Stimulated activated CD4-positive, alpha-beta T cell treated with anti-CD3 and anti-CD28 coated beads, Interleukin-1b, Interleukin-23, amount 100 ng/mL, for 1 hour (primary cell): ENCODE measurements at places on chromosomes 3 and 15.

- DNase-seq = no peak
Observed at GRCh38 chr15:89359471-89360293, 25.1 kb upstream of the POLG start.

- DNase-seq = no peak
Observed at GRCh38 chr3:100708644-100708988, 678 bp upstream of the TFG start.

DNA sequence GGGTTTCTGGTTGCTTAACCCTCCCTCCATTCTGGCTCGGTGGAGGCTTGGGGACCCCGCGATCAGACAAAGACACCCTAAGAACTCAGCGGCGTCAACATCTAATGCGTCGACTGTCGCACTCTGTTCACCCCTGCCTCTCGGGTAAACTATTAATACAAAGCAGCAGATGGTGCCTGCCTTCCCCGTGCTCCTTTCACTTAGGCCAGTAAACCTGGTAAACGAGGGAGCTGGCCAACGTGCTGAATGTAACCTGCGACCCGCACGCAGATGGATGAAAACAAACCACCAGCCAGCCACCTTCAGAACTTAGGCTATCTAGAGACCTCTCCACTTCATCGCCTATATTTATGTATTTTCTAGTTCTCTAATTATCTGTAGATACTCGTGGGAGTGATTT lies 848 bp upstream of the CADPS start:
- DNase-seq = no peak

DNA sequence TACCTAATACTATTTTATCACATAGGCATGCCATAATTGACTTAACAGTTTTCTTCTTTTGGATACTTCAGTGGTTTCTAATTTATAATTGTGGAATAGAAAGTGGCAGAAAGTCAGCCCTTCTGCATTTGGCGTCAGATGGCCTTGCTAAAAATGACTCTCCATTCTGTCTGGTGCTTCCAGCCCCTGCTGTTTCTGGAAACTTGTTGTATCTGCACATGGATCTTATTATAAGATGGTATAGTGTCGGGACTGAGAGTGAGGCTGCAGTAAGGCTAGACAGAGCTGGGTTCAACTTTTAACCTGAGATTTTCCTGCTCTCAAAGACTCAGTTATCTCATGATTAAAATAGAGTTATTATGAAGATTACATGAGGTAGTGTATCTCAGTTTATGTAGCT lies 74.8 kb upstream of the WDR72 start:
- no peak for DNase-seq

- no peak for DNase-seq
Observed at GRCh38 chr15:51758645-51759044, 7.2 kb downstream of the TMOD2 start.

DNA sequence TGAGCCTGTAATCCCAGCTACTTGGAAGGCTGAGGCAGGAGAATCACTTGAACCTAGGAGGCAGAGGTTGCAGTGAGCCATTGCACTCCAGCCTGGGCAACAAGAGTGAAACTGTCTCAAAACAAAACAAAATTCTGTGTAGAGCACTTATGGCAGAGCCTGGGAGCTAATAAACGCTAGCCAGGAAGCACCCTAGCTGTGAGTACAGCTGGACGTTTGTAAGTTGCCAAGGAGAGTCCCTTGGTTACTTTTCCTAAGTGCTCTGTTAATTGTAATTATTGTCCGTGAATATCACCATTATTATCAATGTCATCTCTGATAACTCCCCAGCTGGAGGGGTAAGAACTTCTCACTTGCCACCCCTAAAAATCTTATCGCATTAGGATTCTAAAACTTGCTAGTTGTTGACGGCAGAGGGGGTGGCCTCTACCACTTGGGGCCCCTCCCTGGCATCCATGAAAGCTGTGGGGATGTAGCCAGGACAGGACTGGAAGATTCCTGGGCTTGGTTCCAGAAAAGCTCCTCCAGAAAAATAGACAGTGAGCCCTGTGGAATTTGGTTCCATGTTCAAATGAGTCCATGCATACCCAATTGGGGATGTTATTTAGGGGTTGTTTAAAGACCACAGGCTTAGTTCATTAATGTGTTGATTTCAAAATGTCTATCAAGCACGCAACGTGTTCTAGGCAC lies 9.9 kb upstream of the KLHL25 start:
- no peak for DNase-seq

DNA sequence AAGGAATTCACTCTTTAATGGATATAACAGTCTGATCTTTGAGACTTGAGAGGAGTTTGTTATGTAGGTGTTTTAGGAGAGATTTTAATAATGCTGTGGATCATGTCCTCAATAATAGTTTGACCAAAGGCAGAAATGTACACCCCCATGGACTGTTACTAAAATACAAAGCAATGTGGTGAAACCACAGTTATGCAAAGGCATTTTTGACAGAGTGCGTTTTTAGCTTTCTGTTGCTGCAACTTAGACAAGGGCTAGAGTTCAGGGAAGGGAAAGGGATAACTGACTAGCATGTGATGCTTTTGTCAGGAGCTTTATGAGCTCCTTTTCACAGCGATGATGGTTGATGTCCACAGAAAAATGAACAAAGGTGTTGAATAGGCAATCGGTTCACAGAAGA lies 3.6 kb upstream of the STARD5 start:
- DNase-seq = no peak

DNA sequence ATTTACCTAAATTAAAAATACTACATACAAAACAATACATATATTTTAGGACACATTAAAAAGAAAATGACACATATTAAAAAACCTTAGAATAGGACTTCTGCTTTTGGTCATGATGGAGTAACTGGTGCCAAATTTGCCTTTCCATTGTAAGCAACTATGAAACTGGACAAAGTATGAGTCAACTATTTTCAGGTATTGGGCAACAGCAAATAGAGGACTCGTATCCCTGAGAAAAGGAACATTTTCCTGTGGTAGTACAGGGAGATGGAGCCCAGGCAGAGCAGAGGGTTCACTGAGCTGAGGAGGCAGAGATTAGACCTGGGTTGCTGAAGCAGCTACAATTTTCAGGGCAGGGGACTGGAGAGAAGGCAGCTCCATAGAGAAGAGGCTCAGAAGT lies 14.7 kb downstream of the CCR1 start:
- DNase-seq = no peak

DNA sequence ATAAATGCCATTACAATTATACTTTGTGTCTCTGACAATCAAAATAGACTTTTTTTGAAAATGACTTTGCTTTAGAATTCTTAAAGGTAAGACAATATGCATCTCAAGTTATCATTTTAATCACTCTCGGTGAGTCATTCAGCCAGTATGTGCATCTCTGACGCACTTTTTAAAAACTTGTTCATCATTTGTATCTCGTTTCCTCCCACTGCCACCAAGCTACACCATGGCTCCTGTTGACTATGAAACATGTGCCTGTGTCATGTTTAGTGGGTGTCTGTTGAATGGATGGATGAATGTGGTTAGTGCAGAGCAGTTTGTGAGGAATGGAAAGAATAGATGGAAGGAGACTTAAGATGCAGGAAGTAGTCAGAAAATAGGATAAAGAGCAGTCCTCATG lies 68.6 kb downstream of the ARPP21 start:
- DNase-seq = no peak

DNA sequence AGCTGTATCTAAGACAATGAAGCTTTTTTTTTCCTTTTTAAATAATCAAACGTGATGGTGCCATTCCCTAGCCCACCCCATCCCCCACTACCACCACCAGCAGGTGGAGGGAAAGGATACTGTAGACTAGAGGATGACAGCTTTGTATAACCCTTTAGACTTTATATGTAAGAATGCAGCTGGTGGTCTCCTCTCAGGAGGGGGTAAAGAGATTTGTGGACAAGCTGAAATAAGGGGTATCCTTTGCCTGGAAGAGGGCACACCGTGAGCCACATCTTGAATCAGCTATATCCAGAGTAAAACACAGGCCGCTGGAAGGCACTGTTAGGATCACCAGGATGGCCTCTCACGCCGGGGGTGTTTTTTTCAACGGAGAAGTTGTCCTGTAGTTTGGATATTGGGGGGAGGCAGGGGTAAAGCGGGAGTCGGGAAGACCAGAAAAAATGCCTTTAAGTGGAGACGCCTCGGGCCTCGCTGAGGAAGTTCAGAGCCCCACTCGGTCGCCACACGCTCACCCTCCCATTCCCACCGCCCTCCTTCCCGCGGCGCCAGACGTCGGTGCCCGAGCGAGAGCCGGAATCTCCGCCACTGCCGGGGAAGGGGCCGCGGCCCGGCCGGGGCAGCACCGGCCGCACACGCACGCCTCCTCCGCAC lies 986 bp downstream of the KPNA4 start:
- DNase-seq = no peak

- no peak for DNase-seq
Observed at GRCh38 chr3:124168271-124168670, 176.3 kb upstream of the ROPN1 start.

DNA sequence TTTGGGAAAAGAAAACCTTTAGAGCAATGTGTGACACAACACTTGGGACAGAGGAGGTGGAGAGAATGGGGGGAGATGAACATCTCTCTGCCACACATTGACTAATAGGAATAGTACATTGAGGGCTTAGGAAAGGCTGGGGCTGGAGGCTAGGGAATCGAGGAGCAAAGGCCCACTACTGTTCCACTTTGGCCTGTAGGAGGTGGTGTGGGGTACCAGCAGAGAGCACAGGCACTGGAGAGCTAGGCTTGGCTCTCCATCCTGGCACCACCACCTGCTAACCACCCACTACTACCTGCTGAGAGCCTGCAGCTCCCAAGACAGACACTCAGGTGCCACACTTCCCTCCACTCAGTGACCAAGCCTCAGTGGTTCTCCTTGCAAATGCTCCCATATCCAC lies 19.4 kb downstream of the CCDC32 start:
- DNase-seq = no peak

DNA sequence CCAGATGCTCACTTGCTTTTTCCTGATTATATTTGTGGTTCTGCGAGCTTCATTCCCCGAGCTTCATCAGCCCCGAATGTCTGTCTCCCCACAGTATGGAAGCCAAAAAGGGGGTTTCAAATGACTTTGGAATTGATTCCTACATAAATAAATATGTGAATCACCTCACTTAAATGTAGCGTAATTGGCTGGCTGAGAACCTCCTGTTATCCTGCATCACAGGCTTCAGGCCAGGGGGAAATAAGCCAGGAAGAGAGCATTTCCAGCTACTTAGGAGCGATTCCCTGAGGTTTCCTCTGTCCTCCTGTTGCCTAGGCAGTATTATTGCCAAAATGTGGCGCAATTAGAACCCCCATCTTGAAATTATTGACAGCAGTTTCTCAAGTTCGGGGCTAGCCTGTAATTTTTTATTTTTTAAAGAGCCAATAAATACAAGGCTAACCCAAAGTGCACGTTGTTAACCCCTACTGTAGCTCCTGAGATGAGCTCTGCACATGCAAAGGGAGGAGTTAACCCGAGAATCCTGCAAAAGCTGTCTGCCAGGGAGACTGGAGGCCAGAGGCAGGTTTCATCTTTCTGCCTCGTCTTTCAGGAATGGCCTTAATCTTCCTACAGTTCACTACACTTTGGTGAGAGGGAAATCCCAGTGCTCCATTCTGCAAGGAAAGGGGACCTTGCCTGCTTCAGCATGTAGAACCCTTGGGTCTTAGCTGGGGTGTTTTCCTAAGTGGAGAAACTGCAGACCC lies 148.2 kb downstream of the ADAMTS9 start:
- no peak for DNase-seq

- no peak for DNase-seq
Observed at GRCh38 chr3:20068512-20069177, 28.4 kb downstream of the KAT2B start.

DNA sequence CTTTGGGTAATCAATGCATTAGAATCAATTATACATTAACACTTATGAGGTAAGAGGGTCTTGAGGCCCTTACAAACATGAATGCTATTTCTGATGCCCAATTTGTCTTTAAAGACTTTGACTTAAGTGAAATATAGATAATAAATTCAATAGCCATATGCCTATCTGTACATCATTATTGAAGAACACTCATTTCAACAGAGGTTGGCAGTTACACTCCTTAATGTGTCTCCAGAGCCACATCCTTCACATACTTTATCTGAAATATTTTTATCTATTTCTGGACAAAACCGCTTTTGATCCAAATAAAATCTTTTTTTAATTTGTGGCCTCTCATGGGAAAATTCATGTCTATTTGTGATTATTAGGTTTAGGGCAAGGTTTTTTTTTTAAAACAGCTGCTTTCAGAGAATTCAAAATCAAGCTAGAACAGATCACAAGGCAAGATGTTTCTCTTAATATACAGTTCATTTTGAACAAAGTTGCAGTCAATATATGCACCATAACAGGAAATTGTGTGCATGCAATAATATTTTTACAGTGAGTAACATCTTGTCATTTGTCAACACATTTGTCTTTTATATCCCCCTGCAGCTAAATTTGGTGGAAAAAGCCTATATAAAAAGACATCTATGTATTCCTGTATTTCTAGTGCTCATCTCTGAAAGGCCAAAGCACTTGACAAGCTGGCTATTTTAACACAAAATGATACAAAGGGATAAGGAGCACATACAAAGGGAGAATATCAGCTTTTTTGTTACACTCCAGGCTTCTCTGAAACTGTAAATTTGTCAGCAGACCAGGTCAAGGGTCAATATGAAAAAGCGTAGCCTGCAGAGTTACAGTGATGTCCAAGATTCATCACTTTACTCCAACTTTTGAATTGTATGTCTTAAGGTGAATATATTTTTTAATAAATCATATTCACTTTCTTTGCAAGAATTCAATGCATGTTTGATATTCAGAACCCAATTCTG lies 146.2 kb upstream of the DPH6 start:
- no peak for DNase-seq

DNA sequence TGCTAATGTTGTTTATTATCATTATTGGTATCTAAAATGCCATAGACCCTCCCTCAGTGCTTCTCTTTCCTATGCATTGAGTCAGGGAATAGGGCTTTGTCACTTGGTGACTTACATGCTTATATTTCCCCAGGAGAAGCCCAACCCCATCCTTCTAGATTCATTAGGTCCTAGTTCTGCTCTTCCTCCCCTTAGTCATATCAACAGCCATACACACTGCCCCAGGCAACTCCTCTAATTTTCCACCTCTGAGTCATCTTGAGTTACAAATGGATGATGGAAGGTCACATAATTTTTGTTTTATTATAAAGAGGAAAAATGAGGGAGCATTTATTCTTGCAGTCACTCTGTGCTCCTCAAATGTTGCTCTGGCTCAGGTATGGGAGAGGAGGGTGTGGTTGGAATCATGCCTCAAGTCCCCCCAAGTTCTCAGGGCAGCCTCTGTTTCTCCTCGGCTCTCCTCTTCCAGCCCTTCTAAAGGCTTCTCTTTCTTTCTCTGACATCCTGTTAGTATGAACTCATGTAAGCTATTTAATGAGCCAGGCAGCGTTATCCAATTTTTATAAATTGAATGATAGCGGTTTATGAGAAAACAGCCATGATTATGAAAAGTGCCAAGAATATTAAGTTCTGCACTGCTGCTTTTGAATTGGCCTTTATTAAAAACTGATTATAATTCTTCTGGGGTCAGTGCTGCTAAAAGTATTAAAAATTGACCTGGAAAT lies 45.6 kb upstream of the FSTL1 start:
- no peak for DNase-seq
